Epithelial cell of prostate (primary cell): ENCODE measurements at places on chromosomes 13 and 19.

- no peak for DNase-seq
Measured at GRCh38 chr13:77580748-77581147, 45.2 kb downstream of the SCEL start.

- DNase-seq, result no peak
Measured at GRCh38 chr19:1240925-1241324, 626 bp upstream of the ATP5F1D start.

DNA sequence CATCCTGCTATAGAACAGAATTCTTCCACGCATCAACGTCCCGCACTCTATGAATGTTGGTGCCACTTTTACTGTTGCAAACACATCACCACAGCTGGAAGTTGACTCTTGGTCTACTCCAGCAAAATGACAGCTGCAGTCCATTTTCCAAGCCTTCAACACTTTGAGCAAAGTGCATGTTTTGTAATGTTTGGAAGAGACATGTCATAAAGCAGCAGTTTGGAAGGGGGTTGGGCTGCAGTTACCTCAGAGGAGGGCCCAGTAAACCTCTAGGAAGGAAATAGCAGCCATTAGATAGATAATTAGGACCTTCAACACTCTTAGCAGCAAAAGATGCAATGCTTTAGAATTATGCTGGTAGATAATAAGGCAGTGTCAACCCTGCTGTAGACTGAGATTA, 323.6 kb downstream of the TDRD3 start:
- no peak for DNase-seq

DNA sequence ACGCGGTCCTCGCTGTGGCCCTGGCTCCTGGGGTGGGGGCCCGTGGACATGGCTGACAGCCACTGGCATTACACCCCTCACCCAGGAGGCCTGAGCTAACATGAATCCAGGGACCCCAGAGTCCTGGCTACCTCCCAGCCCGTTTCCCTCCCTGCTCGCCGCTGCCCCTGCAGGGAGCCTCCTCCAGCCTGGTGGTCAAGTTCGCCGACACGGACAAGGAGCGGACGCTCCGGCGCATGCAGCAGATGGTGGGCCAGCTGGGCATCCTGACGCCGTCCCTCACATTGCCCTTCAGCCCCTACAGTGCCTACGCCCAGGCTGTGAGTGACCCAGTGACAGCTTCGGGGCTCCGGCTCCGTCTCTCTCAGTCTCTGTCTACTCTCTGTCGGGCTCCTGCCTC, 56.6 kb downstream of the CELF5 start:
- DNase-seq, result no peak

DNA sequence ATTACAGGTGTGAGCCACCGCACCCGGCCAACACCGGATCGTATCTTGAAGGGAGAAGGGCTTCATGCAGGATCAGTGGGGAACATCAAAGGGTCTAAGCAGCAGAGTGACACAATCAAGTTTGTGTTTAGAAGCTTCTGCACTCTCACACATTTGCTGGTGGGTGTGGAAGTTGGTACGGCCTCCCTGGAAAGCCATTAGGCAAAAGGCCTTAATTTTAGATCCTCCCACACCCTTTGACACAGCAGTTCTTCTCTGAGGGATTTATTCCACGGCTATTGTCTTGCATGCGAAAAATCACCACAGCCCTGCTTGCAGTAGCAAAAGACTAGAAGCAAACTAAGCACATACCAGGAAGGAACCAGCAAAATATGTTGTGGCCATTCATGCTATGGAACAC, 18.3 kb upstream of the SLC1A5 start:
- DNase-seq, result no peak

- DNase-seq, result no peak
Measured at GRCh38 chr13:71591374-71591773, 275.6 kb downstream of the DACH1 start.

DNA sequence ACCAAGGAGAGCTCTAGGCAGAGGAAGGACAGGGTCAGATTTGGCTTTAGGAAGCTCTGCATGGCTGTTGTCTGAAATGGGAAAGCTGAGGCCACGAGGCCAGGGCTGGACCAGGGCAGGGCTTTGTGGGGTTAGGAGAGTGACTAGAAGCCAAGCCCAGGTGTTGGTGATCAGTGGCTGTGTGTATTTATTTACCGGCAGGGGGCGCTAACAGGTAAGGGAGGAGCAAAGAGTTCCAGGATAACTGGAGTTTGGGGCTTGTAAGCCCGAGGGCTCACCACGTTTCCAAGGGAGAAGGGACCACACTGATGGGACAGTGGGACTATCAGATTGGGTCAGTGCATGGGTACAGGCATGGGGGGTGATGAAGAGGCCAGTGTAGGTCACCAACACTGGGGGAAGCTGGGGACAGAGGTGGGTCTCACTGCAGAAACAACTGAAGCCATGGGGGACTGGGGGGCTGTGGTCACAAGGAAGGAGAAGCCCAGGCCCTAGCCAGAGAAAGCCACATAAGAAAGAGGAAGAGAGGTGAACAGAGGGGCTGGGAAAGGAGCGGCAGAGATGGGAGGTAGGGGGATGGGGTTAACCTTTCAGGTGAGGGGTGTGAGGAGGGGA, 3.9 kb downstream of the TMEM147 start:
- DNase-seq, result no peak

DNA sequence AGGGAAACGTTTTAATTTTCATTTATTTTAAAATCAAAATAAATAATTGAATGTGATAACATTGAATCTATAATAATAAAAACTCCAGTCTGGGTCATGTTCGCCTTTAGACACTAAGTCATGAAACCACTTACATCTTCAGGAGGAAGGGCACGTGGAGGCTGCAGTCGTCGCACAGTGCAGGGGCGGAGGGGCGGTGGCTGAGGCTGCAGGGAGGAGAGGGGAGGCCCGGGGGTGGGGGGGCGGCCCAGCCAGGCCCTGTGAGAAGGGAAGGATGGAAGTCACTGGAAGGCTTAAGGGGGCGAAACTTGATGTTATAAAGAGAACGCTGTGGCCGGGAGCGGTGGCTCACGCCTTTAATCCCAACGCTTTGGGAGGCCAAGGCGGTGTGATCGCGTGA, 14.9 kb upstream of the LATS2 start:
- no peak for DNase-seq

DNA sequence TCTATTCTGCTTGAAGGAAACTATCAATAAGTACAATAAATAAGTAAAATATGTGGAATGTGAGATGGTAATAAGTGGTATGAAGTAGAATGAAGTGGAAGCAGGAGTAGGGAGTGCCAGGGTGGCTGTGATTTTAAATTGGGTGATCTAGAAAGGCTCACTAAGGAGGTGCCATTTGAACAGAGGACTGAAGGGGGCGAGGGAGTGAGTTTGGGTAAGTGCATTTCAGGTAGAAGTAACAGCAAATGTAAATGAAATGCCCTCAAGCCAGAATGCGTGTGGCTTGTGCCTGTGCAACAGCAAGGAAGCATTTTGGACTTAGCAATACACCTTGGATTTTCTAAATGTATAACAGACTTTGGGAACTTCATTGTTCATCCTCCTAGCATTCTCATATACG, 77.1 kb downstream of the CCNA1 start:
- no peak for DNase-seq

GRCh38 chr13:89951341-89951740, 1396.1 kb upstream of the MIR17HG start:
- DNase-seq, result no peak

- no peak for DNase-seq
Measured at GRCh38 chr13:51881296-51881695, 19.5 kb downstream of the CCDC70 start.

DNA sequence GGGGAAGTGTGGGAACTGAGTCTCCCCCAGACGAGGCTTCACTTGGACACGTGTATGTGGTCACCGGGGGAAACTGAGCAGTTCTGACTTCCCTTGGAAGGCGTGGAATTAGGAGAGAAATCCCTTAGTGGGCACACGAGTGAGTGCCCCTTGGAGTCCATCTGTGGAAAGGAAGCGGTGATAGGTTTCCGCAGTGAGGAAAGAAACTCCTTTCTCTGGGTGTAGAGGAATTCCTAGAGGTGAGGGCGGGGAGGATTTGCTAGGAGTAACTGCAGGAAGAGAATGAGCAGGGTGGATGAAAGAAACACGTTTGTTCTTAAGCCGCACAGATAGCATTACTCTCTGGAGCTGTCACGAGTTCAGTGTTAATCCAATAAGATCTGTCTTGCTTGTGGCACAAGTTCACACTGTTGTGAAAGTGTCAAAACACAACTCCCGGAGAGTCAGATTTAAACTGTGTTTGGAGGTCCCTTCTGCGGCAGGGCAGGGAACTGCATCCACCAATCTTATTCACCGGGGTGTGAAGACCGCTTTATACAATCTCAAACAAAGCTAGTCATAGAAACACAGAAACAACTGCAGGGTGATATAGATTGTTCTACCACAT, 1.2 kb downstream of the KL start:
- no peak for DNase-seq

GRCh38 chr13:43787518-43787891, 733 bp upstream of the ENOX1 start:
- no peak for DNase-seq

DNA sequence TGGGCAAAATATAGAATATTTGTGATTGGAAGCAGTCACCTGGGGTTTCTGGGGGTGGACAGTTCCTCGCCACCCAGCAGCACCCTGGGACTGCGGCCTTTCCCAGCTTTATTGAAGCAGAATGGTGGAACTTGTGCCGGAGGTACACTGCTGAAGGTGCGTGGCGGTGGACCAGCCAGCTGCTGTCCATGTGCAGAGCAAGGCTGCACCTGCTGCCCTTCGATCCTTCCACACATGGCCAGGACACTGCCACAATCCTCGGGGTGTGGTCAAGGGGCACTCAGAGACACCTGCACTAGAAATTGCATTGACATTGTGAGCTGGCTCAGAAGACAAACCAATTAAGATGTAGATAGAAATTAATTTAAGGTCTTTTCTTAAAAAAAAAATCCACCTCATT, 11.4 kb upstream of the GPI start:
- no peak for DNase-seq

DNA sequence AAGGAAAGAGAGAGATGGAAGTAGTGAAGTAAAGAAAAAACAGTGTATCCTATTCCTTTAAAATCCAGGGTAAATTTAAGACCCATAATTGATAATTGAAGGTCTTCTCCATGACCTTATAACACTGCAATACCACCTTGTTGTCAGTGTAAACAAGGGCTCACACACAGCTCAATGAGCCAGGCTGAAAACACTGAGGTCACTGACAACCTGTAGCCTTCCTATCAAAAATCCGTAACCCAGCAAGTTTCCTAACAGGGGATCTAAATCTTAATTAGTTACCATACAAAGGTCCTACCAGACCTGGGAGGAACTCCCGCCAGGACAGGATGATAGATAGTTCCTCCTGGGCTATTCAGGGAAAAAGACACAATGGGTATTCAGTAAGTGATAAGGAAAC, 1677.1 kb downstream of the OLFM4 start:
- no peak for DNase-seq

GRCh38 chr19:18495204-18495911, 26.5 kb downstream of the ELL start:
- DNase-seq, result no peak

DNA sequence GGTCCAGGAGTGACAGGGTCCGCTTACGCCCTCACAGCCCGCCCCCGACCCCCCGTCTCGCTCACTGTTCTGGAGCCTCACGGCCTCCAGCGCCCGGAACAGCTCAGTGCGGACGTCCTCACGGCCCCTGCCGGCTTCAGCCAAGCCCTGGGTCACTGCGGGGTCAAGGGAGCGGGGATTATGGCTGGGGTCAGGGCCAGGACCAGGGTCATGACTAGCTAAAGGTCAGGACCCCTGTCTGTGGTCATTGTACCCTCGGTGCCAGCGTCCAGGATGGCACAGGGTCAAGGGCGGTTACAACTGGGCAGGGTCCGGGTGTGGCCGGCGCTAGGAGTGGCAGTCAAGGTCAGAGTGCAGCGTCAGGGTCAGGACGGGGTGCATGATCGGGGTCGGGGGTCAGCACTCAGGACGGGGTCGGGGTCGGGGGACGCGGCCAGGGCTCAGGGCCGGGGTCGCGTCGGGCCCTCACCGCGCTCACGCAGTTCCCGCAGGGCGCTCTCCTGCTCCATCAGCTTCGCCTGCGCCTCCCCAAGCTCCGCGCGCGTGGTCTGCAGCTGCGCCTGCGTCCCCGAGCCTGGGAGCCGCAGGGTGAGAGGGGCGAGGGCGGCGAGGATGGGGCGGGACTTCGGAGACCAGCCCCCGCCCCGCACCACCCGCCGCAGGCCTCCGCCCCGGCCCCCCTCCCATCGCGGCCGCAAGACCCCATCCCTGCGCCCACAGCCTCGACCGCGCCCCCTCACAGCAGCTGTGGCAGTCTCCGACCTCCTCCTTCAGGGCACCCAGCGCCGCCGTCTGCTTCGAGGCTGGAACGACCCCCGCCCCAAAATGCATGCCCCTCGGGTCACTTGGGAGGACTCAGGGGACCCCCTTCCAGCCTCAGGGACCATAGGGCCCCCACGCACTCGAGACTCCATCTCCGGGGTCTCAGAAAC, 1.4 kb downstream of the CLEC4G start:
- DNase-seq, result no peak

DNA sequence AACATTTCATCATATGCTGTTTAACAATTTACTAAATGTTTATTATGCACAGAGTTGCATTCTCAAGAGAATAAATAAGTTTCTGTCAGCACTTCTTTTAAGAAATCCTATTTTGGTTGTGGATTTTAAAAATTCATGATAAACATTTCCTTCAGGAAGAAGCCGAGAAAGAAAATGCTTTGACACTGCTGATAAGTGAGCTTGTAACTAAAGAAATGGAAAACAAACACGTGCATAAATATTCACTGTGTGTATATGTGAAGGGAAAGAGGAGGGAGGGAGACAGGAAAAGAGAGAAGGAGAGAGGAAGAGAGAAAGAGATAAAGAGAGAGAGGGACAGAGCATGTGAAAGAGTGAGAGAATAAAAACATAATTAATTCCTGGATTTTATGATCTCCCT, 1165.0 kb downstream of the DIAPH3 start:
- DNase-seq, result no peak

DNA sequence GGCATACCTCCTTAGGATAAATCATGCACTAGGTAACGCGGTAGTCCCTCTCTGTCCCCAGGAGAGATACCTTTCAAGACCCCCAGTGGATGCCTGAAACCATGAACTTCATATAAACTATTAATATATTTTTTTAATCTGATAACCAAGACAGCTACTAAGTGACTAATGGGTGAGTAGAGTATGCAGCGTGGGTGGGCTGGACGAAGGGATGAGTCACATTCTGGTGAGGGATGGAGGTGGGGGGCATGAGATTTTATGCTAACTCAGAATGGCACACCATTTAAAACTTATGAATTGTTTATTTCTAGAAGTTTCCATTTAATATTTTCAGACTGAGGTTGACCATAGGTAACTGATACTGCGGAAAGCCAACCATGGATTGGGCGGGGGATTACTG, 46.2 kb downstream of the CDK8 start:
- DNase-seq, result no peak

DNA sequence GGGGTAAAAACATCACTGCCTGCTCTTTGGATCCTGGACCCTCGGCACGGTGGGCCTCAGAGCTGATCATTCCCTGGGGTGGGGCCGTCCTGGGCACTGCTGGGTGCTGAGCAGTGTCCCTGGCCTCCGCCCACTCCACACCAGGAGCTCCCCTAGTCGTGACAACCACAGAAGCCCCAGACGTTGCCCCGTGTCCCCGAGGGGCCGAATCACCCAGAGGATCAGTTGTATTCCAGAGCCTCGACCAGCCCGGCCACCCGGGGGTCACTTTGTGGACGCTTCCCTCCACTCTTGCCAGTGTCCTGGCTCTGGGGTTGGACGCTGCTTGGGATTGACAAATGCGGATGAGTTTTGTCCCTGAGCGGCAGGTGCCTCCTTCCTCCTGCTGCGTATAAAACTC, 10.2 kb downstream of the C2CD4C start:
- no peak for DNase-seq
